ENCODE measurements at places on chromosomes 7 and 10. TPM values are rescaled to one million over a fixed set of nuclear protein-coding genes. Genes with fewer than 3 reads are reported as not detected.

DNA sequence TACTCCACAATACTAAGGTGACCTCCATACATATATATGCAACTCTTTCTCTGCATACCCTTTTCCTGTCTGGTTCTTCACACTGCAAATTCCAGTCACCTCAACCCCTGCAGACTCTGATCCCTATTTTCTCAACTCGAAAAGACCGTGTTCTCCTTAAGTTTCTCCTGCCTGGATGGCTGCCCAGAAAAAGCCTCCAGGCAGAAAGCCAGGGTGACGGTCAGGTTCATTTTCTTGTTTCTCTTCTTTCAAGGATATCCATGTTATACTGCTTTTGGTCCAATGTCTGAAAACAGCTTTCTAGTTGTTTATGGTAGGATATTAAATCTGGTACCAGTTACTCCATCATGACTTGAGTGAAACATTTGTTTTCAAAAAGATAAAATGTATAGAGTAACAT lies 267.8 kb upstream of the MYO3A start:
- H3K27me3 ChIP-seq: no peaks in the 10 kb centered on the region
- peak; percentile 19 for DNase-seq
- no peak overlapping the region for H3K4me3 ChIP-seq
- H3K27ac ChIP-seq: no peak overlapping the region

DNA sequence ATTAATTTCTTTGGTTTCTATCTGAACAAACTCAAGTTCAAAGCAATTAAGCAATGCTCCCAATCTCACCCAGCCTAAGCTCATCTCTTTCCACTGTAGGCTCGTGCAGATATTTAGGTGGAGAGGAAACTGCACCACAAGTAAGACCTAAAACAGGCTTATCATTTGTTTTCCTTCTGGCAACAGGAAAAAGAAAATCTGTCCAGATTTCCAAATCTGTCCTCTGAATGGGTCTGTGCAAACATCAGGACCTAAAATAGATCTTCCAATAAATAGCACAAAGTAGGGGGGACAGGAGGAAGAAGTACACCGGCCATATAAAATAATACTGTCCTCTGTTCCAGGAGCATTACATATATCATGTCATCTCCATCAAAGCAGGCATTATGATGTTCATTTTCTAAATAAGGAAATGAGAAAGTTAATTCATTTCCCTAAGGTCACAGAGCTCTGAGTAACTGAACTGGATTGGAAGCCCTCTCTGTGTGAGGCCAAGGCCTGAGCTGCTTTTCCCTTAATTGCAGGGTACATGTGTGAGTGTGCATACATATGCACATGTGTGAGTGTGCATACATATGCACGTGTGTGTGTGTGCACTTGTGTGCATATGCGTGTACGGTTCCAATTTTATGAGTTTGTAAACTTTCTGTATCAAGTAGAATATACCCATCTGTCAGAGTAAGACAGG lies 92.8 kb upstream of the PARD3 start:
- H3K4me3 ChIP-seq: no peak overlapping the region
- no peaks in the 10 kb centered on the region for H3K27me3 ChIP-seq
- DNase-seq: peak; percentile 35
- no peak overlapping the region for H3K27ac ChIP-seq
- H3K4me1 ChIP-seq: peaks cover 14% of the 10 kb centered on the region

GRCh38 chr7:109939207-109939606 lies 1151.7 kb upstream of the LRRN3 start:
- H3K27me3 ChIP-seq: no peaks in the 10 kb centered on the region
- no peak overlapping the region for H3K27ac ChIP-seq
- no peaks in the 10 kb centered on the region for H3K36me3 ChIP-seq

DNA sequence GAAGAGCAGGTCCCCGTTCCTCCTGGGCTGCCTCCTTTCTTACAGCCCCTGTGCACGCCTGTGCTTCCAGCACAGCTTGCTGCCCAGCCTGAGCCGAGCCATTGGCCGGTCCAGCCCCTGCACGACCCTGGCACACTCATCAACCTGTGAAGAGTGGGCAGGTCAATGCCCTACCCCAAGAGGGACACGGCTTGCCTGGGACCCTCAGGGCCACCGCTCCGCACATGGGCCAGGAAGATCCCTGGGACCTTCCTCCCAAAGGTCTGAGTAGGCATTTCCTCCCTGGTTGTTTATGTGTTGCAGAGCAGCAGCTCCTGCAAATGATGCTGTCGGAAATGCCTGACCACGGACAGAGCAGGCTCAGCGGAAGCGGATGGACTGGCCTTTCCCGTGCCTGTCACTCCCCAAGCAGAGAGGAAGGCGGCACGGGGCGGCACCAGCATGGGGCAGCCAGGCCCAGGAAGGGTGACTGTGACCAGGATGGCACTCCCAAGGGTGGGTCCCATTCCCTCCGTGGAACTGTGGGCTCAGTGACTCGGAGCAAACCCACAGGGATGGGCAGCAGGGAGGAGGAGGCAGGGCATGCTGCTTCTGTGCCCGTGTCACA lies 252.5 kb downstream of the TNS3 start:
- H3K4me1 ChIP-seq: peaks cover 47% of the 10 kb centered on the region
- no peaks in the 10 kb centered on the region for H3K27me3 ChIP-seq
- H3K27ac ChIP-seq: peak overlapping the region; percentile 88
- DNase-seq: no peak
- H3K36me3 ChIP-seq: peaks cover 20% of the 10 kb centered on the region

DNA sequence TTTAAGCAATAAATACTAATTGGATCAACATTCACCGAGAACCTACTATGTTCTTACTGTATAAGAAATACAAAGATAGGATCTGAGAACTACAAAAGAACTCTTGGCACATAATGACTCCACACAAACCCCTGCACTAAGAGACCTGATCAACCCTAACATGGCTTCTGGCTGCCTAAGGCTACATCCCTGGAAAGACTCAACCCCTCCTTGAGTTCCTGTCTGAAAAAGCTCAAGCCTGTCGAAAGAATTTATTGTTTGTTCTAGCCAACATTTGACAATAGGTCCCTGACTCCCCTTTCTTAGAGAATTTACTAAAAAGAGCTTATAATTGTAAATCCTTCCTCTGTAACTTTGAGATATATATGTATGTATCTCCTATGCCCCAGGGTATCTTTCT lies 125.3 kb upstream of the SGCE start:
- no peaks in the 10 kb centered on the region for H3K27me3 ChIP-seq
- peak; percentile 24 for DNase-seq
- H3K4me1 ChIP-seq: peaks cover 2% of the 10 kb centered on the region
- H3K4me3 ChIP-seq: no peak overlapping the region

DNA sequence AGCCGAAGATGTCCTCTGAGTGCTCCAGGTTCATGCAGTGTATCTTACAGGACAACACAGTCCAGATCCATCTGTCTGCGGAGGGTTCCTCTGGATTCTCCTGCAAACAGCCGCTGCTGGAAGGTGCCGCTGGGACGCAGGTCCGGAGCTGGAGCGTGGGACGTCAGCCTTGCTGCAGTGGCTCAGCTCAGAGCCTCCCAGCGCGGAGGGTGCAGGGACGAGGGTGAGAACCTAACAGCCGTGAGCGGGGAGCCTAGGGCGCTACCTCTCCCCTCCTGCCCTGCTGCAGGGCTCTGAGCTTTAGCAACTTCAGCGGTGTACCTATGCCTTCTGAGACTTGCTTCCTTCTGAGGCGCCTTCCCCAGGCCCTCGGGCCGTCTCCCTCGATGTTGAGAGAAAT lies 137.6 kb upstream of the TMEM72 start:
- H3K4me3 ChIP-seq: no peak overlapping the region
- H3K27me3 ChIP-seq: no peaks in the 10 kb centered on the region
- H3K4me1 ChIP-seq: peaks cover 12% of the 10 kb centered on the region
- DNase-seq: no peak
- no peaks in the 10 kb centered on the region for H3K36me3 ChIP-seq
- no peak overlapping the region for H3K27ac ChIP-seq

- peak; percentile 60 for DNase-seq
- H3K4me1 ChIP-seq: peaks cover 19% of the 10 kb centered on the region
- no peak overlapping the region for H3K4me3 ChIP-seq
- H3K27me3 ChIP-seq: peaks cover 2% of the 10 kb centered on the region
Observed at GRCh38 chr10:43965033-43965917, 316.6 kb upstream of the ZNF32 start.

DNA sequence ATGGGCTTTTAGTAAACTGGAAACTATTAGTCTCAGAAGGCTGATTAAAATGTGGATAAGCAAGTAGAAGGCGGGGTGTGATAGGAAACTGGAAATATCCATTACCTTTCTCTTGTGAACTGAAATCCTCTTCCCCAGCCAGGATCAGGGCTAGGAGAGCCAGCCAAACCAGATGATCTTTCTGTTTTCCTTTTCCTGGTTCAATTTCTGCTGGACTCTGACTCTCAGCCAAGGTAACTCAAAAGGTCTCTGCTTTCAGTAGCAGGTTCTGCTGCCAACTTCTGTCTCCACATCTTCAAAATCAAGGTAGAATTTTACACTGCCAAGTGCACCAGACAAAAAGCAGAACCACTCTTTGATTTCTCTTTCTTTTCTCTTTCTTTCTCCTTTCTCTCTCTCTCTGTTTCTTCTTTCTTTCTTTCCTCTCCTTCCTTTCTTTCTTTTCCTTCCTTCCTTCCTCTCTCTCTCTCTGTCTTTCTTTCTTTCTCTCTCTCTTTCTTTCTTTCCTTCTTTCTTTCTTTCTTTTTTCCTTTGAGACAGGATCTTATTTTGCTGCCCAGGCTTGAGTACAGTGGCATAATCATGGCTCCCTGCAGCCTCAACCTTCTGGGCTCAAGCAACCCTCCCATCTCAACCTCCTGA lies 30.8 kb downstream of the OTUD1 start:
- no peak overlapping the region for H3K27ac ChIP-seq
- no peaks in the 10 kb centered on the region for H3K4me1 ChIP-seq
- no peak overlapping the region for H3K4me3 ChIP-seq
- H3K36me3 ChIP-seq: no peaks in the 10 kb centered on the region

- H3K27ac ChIP-seq: no peak overlapping the region
- H3K27me3 ChIP-seq: no peaks in the 10 kb centered on the region
- peaks cover 4% of the 10 kb centered on the region for H3K4me1 ChIP-seq
- DNase-seq: no peak
- no peak overlapping the region for H3K4me3 ChIP-seq
Observed at GRCh38 chr7:46139079-46139478, 218.0 kb upstream of the IGFBP3 start.

- peaks cover 43% of the 10 kb centered on the region for H3K36me3 ChIP-seq
- no peak overlapping the region for H3K27ac ChIP-seq
- DNase-seq: peak; percentile 36
- H3K27me3 ChIP-seq: no peaks in the 10 kb centered on the region
Observed at GRCh38 chr7:158649279-158649678, 55.3 kb downstream of the NCAPG2 start.

DNA sequence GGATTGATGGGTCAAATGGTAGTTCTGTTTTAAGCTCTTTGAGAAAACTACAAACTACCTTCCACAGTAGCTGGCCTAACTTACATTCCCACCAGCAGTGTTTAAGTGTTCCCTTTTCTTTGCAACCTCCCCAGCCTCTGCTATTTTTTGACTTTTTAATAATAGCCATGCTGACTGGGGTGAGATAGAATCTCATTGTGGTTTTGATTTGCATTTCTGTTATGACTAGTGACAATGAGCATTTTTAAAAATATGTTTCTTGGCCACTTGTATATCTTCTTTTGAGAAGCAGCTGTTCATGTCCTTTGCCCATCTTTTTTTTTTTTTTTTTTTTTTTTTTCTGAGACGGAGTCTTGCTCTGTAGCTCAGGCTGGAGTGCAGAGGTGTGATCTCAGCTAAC lies 155.2 kb upstream of the BMPER start:
- H3K4me1 ChIP-seq: peaks cover 1% of the 10 kb centered on the region
- H3K36me3 ChIP-seq: no peaks in the 10 kb centered on the region
- H3K27ac ChIP-seq: no peak overlapping the region
- H3K4me3 ChIP-seq: no peak overlapping the region
- no peak for DNase-seq
- no peaks in the 10 kb centered on the region for H3K27me3 ChIP-seq

- DNase-seq: no peak
- no peaks in the 10 kb centered on the region for H3K36me3 ChIP-seq
- H3K27me3 ChIP-seq: peaks cover 5% of the 10 kb centered on the region
- H3K4me3 ChIP-seq: no peak overlapping the region
Observed at GRCh38 chr7:107045980-107046379, 1.5 kb downstream of the PRKAR2B start.

DNA sequence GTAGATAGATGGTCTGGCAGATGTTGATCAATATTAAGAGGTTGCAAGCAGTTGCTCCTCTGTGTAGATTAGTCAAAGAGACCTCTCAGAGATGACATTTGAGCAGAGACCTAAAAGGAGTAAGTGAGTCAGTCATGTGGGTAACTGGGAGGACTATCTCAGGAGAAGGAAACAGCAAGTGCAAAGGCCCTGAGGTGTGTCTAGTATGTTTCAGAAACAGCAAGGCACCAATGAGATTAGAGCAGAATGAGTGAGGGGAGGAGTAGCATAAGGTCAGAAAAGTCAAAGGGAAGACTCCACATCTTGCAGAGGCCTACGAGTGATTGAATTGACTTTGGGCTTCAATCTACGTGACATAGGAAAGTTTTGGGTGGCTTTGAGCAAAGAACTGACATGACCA lies 89.8 kb upstream of the COL1A2 start:
- no peaks in the 10 kb centered on the region for H3K36me3 ChIP-seq
- peaks cover 26% of the 10 kb centered on the region for H3K4me1 ChIP-seq
- no peaks in the 10 kb centered on the region for H3K27me3 ChIP-seq

- no peaks in the 10 kb centered on the region for H3K27me3 ChIP-seq
- no peak overlapping the region for H3K4me3 ChIP-seq
- H3K36me3 ChIP-seq: no peaks in the 10 kb centered on the region
- no peak overlapping the region for H3K27ac ChIP-seq
- no peak for DNase-seq
Observed at GRCh38 chr10:87694011-87694794, 34.5 kb downstream of the PAPSS2 start.

DNA sequence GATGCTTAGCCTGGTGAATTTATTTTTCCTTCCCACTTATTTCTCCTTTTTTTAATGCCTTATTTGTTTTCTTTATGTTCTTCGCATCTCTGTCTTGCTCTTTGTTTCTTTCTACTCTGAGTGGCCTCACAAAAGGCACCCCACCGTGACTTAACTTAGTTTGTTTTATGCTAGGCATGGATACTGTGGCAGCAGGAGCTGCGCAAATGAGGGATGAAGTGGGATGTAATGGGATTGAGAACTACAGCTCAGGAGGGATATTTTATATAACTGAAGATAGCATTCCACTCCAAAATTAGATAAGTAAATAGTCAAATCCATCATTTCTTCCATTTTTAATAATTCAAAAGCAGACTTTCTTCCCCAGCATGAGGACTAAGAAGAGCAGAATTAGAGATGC lies 1.7 kb upstream of the CACNA2D1 start:
- no peak for DNase-seq
- H3K4me1 ChIP-seq: peaks cover 7% of the 10 kb centered on the region
- no peak overlapping the region for H3K27ac ChIP-seq
- H3K4me3 ChIP-seq: no peak overlapping the region
- H3K36me3 ChIP-seq: no peaks in the 10 kb centered on the region
- peaks cover 9% of the 10 kb centered on the region for H3K27me3 ChIP-seq

- H3K27me3 ChIP-seq: peaks cover 2% of the 10 kb centered on the region
- H3K4me3 ChIP-seq: no peak overlapping the region
- DNase-seq: no peak
Observed at GRCh38 chr10:79314761-79315601, 32.3 kb upstream of the PPIF start.

Gene ANKRD61
- 0.22 TPM for total RNA-seq

Gene PNLIPRP1
- not detected for total RNA-seq

Gene KNDC1
- 2.7 TPM for total RNA-seq

Gene MBLAC1
- total RNA-seq: 2.3 TPM

Gene CTAGE8
- 1.1 TPM for total RNA-seq

Data from muscle of leg (tissue), 16 donors.